ENCODE measurements at places on chromosomes 7 and 10.
A peak's percentile ranks its signal among the peaks of the same experiment; 100 is the strongest.

DNA sequence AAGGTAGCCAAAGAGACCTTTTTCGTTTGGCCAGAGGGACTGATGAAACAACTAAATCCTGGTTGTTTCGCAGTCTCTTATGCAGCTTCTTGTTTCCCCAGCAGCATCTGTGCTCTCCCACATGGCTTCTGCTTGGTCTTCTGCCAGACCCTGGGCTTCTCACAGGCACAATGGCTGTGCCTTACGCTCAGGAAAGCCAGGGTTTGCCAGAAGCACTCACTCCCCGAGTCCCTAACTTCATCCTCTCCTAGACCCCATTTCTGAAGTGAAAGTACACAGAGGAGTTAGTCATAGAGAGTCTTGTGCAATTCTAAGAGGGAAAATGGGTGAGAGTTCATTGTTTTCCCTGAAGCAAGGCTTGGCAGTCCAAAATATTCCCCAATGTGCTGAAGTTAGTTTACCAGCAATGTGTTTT is 121.7 kb downstream of the EVX1 start:
- DNase-seq: no peak

- DNase-seq: no peak
Measured at GRCh38 chr10:128156999-128157755, 31.0 kb upstream of the MKI67 start.

- DNase-seq: no peak
Measured at GRCh38 chr10:110851020-110851612, 20.6 kb upstream of the PDCD4 start.

DNA sequence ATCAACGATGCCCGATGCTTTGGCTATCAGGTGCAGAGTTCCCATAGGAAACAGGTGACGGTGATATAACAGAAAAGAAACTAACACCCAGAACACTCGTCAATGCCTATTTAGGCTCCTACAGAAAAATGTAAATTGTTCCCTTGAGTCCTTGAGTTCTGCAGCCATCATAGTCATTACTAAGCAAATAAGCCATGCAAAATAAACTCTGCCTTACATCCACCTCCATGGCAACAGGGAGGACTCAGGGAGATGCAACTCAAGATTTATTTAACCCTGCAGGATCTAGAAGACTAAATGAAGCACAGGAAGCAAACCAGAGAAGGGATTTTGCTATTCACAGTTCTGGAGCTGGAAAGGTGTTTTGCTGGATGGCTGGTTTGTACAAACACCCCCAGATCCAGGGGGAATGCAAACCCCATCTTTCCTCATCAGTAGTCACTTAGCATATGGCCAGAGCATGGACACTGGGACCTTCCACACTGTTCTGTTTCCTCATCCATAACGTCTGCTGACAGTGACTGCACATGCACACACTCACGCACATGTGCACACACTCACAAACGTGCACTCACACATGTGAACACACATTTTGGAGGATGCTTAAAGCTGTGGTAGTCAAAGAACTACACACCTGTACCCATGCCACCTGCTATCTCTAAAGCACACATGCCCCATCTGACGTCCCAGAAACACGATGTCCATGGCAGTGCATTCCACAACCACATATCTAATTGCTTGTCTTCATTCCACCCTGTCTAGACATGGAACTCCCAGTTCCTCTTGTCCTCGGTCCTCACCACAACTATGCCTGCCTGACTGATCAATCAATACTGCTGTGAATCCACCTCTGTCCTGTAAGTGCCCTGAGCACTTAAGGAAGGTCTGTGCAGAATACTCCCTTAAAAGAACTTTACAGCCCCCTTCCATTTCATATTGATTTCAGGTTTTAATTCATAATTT is 178.2 kb downstream of the COBL start:
- no peak for DNase-seq

GRCh38 chr10:71236286-71236685 is 23.9 kb downstream of the UNC5B start:
- DNase-seq: no peak

- DNase-seq: no peak
Measured at GRCh38 chr10:21637795-21638194, 103.8 kb downstream of the MLLT10 start.

DNA sequence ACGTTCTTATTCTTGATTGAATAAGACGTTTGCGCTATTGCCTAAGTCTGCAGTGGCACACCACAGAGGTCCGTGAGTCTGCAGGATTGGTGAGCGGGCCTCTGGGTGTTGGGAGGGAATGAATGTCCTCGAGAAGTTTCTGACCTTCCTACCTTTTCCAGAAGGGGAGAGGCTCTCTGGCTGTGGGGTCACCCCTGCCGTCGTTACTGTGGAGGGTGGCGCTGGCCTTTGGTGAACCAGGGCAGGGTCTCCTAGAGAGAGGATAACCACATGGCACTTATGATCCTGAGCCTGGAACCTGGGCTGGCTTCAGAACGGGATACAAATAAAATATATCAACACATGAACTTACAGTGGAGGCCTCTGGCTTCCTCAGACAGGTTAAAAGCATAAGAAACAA is 13.8 kb downstream of the IL15RA start:
- DNase-seq: no peak

- DNase-seq: no peak
Measured at GRCh38 chr7:87398446-87398845, 53.0 kb downstream of the CROT start.

- DNase-seq: no peak
Measured at GRCh38 chr10:75547391-75548298, 116.2 kb downstream of the LRMDA start.

DNA sequence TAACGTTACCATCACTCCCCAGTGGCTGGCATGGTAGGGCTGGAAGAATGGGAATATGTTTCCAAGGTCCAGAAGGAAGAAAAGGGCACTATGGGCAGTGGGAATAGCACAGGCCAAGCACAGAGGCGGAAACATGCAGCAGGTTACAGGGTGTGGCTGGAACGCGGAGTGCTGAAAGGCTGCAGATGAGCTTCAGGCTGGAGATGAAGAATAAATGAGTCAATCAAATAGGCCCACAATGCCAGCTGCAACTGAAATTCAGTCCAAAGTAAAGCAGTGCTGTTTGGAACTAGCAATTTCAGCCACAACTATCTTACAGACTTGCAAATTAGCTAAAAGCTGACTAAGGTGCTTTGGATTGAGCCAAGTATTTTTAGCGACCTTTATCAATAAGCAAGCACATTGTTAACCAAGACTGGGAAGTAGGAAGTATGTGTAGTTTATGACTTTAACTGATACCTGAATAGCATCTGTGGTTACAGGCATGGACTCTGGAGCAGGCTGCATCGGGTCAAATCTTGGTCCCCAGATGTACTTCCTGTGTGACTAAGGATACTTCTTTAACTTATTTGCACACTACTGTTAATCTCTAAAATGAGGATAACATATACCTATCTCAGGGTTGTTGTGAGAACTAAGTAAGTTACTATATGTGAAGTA is 77.5 kb upstream of the CTTNBP2 start:
- no peak for DNase-seq

GRCh38 chr10:35875016-35875676 is 233.1 kb upstream of the FZD8 start:
- DNase-seq: no peak

DNA sequence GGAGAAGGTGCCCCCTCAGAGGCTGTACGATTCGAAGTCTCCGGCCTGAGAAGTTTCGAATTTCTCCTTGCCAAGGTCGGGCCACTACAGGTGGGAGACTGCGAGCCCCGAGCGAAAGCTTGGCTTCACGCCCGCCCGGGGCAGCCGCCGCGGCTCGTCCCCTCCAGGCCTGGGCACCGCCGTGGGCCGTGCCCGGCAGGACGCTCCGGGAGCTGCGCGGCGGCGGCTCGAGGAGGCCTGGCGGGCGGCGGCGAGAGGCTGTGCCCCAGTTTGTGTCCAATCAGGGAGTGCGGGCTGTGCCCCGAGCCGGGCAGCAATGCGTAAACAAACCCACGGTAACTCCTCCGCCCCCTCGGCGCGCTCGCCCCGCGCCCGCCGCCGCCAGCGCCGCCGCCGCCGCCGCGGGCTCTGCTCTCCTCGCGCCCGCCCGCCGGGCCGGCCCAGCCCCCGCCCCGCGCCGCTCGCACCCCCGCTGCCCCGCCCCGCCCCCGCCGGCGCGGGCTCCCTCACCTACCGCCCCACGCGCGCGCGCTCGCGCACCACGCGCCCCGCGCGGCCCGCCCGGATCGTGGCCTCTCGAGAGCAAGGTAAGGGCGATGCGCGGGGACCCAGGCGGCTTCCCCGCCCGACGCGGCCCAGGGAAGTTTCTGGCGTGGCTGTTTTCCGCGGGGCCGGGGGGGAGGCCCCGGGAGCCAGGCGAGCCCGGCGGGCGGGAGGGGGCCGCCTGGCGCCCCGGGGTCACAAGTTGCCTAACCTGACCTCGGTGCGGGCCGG is 57.8 kb upstream of the PCGF5 start:
- DNase-seq: peak; percentile 39

GRCh38 chr7:28890137-28890536 is 68.0 kb downstream of the TRIL start:
- DNase-seq: no peak

DNA sequence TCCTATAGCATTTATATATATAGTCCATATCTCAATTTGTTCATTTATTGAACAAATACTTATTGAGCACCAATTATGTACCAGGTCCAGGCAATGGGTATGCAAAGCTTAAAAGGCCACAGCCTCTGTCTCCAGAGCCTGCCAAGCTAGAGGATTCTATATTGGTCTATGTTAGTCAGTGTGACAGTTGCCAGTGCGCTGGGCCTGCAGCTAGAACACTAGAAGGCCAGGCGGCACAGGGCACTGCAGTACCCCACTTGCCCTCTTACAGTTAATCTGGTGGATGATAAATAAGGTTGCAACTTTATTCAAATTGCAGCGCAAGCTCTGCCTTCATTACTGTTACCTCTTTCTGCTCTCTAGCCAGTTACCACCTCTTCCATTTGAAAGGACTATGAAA is 68.8 kb downstream of the PPP1R3C start:
- DNase-seq: no peak
